Right cardiac atrium (tissue), 5 donors: ENCODE measurements at places on chromosomes 16 and 17.

DNA sequence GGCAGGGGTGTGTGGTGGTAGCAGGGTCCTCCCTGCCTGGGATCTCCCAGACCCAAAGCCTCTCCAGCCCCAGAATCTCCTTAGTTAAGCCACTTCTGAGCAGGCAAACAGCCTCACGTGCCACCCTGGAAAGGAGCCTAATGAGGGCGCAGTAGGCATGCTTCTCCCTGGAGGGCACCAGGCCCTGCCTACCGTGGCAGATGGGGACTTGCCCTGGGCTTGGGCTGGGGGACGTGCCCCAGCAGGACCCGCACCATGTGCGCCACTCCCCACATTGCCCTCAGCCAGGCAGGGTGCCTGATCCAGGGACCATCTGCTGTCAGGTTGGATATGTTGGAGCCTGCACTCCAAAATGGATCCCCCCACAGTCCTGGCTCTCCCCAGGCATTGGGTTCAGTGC is 14.2 kb downstream of the FAM83G start:
- peak; percentile 43 for DNase-seq

- peak; percentile 3 for DNase-seq
Observed at GRCh38 chr17:269616-270514, 82.7 kb downstream of the RPH3AL start.

DNA sequence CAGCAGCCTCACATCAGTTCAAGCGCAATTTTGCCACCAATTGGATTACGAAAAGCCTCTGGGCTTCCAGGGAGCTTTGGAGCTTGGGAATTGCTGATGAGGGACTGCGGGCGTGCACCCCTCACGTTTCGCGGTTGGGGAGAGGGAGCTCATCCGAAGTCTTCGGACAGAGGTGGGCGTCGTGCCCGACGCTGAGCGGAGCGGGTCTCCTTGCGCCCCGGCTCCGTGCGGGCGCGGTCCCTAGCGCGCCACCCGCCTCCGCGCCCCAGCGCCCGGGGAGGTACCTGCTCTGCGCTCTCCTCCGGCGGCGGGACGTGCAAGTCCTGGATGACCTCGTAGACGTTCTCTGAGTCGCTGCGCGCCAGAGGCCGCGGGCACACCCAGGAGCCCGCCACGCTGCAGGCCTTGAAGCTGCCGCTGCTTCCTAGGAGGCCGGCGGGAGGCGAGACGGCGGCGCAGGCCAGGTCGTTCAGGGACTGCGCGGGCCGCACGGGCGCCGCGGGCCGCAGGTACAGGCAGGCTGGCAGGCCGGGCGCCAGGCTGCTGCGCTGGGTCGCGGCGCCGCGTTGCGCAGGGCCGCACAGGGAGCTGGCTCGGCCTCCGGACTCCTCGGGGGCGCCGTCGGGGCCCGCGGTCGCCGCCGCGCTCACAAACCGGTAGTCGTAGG is 3.2 kb downstream of the ARHGAP27 start:
- no peak for DNase-seq

DNA sequence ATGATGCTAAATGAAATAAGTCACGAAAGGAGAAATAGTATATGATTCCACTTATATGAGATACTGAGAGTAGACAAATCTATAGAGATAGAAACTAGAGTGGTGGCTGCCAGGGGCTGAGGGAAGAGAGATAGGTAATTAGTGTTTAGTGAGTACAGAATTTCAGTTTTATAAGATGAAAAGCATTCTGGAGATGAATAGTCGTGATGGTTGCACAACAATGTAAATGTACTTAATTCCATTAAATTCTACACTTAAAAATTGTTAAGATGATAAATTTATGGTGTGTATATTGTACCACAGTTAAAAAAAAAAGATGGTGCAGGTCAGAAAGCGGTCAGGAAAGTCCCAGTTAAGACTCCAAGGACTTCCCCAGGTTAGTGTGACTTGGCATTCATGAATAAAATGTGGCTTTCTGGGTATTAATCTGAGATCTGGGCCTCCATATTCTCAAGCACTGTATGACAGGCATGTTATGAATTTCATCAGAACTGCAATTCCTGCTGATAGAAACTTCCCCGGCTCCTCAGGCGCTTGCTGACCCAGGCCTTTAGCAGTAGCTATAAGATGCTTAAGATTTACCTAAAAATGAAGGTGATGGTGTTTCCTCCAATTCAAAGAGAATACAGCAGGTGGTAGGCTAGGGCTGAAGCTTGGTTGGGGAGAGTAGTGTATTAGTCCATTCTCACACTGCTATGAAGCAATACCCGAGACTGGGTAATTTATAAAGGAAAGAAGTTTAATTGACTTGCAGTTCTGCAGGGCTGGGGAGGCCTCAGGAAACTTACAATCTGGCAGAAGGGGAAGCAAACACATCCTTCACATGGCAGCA is 115.3 kb upstream of the SOX9 start:
- no peak for DNase-seq

DNA sequence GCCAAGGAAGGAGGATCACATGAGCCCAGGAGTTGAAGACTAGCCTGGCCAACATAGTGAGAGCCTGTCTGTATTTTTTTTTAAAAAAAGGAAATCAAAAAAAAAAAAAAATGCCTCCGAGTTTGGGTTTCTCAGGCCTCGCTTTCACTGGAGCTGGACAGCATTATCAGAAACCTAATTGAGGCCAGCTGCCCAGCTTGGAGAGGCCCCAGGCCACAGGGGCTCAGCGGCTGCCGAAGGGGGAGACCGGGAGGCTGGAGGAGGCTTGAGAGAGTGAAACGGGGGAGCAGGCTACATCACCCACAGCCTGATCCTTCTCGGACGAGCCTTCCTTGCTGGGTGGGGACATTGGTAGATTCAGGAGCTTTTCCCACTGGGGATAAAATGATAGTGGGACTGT is 5.1 kb downstream of the TTYH2 start:
- peak; percentile 74 for DNase-seq

DNA sequence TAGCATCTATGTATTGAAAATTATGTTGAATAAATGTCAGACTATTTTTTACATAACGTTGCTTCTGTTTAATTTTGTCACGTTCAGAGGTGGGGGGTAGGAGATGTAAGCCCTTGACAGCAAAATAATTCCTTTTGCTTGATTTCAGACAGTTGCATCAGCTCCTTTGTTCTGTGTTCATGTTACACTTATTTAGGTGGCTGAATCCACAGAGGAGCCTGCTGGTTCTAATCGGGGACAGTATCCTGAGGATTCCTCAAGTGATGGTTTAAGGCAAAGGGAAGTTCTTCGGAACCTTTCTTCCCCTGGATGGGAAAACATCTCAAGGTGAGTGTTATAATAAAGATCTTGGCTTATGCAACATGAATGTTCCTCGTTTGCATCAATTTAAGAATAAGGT is 4.5 kb downstream of the HERPUD1 start:
- no peak for DNase-seq

- DNase-seq, result no peak
Observed at GRCh38 chr16:67019171-67019570, 9.8 kb upstream of the CBFB start.

DNA sequence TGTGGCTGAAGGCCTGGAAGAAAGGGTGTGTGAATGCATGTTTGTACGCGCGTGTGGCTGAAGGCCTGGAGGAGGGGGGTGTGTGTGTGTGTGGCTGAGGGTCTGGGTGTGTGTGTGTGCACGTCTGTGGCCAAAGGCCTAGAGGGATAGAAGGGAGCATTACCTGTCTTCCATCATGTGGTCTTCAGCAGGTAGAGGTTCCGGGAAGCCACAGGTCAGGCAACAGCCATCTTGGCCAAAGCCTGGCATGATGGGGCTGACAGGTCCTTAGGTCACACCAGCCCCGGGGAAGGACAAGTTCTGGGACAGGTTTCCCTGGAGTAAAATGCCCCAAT is 5.2 kb downstream of the LITAFD start:
- peak; percentile 41 for DNase-seq

DNA sequence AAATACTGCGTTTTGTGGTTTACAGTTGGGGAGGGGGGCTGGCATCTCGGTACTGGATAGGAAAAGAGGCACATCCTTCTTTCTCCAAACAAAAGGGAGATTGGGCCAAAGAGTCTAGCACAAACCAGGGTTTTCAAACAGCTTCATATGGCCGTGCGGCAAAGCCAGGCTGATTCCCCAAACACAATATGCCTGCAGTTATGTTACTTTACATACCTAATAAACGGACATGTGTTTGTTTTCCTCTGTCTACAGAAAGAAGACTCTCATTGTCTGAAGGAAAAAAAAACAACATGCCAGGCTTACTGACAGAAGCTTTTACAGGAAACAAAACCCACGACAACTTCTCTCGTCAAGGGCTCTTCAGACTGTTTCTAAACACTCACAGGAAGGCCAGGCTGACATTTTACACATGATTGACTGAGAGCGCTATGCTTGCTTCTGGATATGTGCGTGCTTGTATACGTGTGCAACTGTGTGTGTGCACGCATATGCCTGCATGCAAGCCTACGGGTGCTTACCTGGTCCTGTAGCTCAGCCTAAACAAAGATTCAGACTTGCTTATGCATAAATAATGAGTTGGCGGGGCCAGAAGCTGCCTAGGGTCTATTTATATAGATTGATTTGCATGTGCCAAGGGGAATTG is 461.0 kb upstream of the C16orf82 start:
- DNase-seq, result no peak

DNA sequence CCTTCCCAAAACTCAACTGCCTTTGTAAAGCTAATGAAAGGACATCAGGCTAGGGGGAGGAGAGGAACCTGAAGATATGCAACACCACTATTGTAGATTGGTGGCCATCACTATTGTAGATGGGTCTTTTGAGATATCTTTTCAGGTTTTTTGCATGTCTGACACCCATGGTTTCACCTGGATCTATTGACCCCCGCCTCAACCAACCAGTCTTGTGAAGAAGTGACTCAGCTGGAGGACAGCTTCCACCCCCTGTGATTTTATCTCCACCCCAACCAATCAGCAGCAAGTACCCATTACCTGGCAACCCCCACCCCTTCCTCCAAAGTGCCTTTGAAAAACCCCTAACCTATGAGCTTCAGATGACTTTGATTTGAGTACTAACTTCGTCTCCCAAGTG is 382.6 kb upstream of the GOT2 start:
- DNase-seq, result no peak

DNA sequence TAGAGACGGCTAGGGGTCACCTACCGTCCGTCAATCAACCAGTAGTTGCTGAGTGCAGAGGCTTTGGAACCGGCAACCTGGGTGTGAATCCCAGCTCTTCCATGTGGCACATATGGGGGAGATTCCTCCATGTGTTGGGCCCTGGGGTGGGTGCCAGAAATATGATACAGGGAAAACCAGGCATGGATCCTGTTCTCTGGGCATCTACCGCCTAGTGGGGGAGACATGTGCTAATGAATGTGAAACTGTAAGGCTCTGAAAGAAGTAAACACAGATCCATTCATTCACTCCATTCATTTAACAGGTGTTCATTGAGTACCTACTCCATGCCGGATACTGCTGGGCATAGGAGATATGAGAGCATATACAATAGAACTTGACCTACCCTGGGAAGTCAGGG is 39.5 kb upstream of the SDK2 start:
- no peak for DNase-seq

DNA sequence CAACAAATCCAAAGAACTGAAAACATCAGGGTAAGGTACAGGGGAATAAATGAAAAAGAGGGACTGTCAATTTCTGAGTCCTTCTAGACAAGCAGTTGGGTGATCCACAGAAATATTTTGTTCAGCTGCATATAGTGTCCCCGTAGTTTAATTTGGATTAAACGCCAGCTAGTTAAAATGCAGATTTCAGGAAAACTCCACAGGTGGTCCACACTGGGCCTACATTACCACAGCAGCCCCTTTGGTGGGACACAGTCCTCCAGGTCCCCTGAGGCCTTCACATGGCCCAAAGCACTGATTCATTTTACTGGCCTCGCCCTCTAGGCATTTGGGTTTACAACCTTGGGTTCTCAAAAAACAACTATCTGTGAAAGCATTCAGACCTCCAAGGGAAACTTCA is 4.6 kb downstream of the ARHGAP17 start:
- DNase-seq, result no peak

DNA sequence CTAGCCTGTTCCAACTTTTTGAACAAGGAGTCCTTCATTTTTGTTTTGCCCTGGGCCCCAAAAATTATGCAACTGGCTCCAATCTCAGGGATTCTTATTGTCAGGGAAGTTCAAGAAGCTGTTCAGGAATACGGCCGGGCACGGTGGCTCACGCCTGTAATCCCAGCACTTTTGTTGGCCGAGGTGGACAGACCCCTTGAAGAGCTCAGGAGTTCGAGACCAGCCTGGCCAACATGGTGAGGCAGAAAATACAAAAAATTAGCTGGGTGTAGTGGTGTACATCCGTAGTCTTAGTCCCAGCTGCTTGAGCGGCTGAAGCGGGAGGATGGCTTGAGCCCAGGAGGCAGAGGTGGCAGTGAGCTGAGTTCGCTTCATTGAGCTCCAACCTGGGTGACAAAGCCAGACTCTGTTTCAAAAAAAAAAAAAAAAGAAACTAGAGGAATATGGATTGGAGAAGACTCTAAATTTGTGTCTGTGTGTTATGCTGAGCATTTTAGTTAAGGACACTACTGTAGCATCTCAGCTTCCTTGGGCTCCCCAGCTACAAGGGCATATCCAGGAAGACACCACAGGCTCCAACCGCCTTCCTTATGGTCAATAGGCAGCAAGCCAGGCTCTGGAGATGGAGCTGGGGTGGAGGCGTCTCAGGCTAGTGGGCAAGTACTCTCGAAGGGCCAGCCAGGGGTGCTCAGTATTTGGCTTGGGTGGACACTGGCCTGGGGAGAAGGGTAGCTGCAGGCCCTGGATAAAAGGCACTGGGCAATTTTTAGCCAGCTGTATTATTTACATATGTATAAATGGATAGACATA is 56.8 kb upstream of the CREBBP start:
- no peak for DNase-seq

GRCh38 chr17:64202683-64203344 is 60.2 kb downstream of the TEX2 start:
- DNase-seq, result no peak

DNA sequence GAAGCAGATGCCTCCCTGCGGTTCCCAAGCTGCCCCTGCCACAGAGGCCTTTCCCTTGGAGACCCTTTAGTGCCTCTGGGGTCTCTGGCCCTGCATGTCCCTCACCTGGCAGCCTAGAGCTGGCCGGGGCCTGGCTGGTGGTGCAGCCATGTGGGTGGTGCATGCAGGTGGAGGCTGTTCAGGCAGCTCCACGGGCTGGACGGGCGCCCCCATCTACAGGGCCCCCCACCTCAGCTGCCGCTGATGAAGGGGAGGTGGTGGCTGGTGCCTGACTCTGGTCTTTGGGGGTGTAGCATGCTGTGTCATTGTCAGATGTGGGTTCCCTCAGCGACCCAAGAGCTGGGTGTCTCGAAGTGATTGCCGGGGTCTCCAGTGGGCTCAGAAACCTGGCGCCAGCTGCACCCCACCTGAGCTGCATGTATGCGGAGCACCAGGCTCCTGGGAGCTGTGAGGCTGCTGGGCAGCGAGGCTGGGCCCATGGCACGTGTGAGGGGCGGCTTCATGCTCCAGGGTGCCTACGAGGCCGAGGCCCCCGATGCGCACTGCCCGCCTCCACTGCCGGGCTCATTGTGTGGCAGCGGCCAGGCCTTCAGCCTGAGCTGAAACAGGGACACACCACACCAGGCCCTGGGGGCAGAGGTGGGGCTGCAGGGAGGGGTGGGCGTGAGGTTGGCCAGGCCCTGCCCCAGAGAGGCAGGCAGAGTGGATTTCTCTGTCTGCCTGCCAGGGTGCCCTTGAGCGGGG is 57.0 kb downstream of the BAIAP2 start:
- DNase-seq, result no peak
